NCI-H1092 treated with DMSO at 0.1 percent for 48 hours (cell line): ENCODE measurements at places on chromosomes 16 and 17.

- DNase-seq: no peak
Observed at GRCh38 chr17:48630925-48631692, 5.0 kb upstream of the HOXB9 start.

DNA sequence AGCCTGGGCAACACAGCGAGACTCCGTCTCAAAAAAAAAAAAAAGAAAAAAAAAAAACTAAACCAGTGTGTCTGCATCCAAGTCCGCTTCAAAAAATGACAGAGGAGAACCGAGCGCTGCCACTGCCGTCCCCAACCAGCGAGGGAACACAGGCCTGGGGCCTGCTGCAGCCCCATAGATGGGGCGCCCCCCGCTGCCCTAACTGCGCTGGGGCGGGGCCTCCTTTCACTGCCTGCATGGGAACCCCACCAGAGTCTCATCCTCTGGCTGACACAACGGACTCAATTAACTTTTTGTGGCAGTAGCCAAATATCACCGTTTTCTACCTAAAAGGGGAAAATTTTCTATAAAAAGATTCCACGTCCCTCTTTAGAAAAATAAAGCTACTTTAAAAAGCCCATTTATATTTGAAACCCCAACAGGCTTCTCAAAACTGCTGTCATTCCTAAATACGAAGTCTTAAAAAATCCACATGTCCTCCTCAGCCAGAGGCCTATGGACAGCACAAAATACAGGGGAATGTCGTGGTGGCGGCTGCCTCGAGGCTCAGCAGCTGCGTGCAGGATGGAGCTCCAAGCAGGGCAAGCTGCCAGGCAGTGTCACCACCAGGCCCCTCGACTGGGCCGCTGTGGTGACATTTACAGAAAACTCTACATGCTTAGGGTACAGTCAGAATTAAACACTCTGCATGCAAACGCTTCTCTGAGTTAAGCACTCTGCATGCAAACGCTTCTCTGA is 30.3 kb downstream of the KLHDC4 start:
- DNase-seq: no peak

DNA sequence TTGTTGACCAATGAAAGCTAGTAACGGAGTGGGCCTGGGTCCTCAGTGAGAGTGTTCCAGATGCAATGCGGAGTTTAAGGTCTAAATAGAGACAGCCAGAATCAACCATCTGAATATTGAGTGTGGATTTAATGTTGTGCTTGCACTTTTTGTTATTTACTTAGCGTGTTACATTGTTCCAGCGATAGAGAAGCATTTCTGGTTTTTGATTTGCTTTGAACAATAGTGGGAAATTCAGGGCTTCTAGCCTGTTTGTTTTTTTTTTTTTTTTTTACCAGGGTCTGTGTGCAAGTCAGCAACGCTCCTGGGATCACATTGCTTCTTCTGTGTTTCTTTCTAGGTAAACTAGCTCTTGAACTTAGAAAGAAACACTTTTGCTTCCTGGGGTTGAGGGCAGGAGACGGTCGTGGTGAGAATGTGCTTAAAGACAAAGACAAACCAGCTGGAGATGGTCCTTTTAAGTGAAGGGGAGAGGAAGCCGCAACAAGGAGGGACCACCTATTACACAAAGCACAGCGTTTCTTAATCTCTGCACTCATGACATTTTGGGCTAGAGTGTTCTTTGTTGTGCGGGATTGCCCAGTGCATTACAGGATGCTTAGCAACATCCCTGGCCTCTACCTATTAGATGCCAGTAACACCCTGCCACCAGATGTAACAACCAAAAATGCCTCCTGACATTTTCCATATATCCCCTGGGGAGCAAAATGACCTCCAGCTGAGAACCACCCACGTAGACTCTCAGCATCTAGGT is 119.2 kb downstream of the MAP2K6 start:
- no peak for DNase-seq

DNA sequence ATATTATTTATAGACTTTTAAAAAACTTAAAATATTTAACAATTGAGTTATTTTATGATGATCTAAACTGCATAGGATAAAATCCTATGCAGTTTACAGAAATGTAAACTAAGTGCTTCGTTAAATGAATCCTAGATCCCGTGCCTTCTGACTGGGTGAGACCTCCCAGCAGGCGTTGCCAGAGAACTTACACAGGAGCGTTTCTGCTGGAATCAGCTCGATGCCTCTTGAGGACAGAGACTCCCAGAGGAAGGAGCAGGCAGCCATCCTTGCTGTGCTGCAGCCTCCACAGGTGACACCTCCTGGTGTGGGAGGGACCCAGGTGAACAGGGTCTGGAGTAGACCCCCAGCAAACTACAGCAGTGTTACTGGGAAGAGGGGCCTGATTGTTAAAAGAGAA is 160.4 kb downstream of the WWOX start:
- DNase-seq: no peak

DNA sequence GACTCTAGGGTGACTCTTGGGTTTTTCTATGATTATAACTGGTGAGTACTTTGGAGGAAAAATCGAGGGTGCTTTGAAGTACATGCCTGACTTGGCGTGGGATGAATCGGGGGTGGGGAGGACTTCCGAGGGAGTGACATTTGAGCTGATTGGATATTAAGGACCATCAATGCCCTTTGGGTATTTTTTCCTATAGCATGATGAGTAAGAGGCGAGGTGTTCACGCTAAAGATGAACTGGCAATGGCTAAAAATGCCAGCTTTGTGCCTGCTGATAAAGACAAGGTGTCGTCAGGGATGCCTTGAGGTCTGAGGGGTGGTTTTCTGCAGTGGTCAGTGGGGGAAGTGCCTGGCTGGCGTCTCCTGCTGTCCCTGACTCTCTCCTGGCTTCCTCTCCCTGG is 25.3 kb downstream of the USP43 start:
- no peak for DNase-seq

- DNase-seq: no peak
Observed at GRCh38 chr16:68475071-68475470, 26.8 kb upstream of the SMPD3 start.

GRCh38 chr17:4362141-4362540 is 4.3 kb downstream of the UBE2G1 start:
- DNase-seq: peak; percentile 2

GRCh38 chr16:519425-519824 is 8.1 kb upstream of the CAPN15 start:
- no peak for DNase-seq

DNA sequence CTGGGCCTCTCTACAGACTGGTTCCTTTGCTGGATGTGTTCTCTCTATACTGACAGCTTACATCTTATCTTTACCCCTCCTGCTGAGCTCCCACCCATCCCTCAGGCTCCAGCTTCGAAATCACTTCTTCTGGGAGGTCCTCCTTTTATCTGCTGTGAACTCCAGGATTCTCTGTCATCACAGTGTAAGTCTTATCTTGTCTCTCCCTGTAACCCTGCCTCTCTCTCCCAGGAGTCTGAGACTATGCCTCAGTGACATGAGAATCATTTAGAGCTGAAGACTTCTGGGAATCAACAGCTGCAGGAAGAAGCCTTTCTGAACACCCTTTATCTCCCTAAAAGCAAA is 148.1 kb upstream of the HS3ST3A1 start:
- no peak for DNase-seq

DNA sequence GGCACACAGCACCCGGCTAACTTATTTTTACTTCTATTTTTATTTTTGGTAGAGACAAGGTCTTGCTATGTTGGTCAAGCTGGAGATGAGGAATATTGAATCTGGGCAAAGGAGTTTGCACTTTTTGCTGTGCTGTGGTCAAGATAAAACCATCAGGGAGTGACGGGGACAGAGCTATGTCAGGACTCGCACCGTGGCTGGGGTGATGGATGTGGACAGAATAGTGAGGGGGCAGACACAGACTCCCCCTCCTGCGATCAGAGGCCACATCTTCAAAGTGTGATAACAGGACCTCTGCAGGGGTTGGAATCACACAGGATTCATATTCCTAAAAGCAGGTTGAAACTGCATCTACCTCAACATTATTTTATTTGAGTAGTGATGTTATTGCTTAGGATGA is 25.6 kb downstream of the IL21R start:
- DNase-seq: no peak

- DNase-seq: no peak
Observed at GRCh38 chr16:2032285-2033056, 5.8 kb downstream of the NHERF2 start.

- DNase-seq: no peak
Observed at GRCh38 chr17:76000755-76001521, at the start of gene CDK3. Gene CDK3, plus strand, starts transcription at chr17:76000855. Its CDS starts 571 bp downstream, at chr17:76001426.

- DNase-seq: no peak
Observed at GRCh38 chr17:58376472-58377000, 24.5 kb upstream of the SUPT4H1 start.

DNA sequence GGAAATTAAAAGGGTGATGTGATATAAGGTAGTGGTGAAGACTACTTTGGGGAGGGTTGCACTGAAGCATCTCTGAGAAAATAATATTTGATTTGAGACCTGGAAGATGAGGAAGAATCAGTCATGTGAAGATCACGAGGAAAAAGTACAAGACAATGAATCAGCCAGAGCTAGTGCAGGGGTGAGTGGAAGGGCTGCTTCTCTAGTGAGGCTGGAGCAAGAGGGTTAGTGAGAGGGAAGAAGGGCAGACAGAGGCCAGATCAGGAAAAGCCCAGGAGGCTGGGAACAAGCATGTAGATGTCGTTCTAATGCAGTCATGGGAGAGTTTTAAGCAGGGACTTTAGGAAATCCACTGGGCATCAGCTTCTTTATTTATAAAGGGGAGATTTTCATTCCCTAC is 504.2 kb upstream of the SALL1 start:
- no peak for DNase-seq

DNA sequence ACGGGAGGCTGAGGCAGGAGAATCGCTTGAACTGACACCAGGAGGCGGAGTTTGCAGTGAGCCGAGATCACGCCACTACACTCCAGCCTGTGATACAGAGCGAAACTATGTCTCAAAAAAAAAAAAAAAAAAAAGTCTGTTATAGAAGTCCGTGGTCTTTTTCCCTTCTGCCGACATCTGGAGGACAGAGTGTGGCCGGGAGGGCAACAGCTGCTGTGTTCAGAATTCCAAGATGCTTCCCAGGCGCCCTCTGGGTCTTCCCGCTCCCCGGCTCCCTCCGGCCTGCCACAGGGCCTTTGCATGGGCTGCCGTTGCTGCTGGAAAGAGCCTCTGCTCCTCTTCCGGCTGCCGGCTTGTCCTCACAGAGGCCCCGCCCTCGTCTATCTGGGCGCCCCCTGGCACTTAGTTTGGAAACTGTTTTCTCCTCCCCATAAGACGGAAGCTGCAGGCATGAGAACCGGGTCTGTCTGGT is 2.4 kb upstream of the CACNA1H start:
- DNase-seq: no peak

DNA sequence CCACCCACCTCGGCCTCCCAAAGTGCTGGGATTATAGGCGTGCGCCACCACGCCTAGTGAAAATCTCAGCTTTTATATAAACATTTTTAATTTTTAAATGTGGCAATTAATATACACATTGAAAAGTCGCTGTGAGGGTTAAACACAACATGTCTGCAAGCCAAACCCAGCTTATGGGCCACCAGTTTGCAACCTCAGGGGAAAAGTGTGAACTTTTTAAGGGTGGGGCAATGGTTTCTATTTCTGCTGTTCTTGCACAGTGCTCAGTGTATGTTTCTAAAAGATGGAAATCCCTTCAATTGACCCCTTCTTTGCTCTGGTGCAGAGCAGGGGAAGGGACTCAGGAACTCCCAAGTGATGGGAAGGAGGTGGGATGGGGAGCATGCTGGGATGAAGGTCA is 18.3 kb upstream of the SUPT4H1 start:
- no peak for DNase-seq

GRCh38 chr17:69534235-69534621 is 119.7 kb downstream of the MAP2K6 start:
- no peak for DNase-seq

- DNase-seq: peak; percentile 77
Observed at GRCh38 chr17:81414756-81415516, 19.7 kb downstream of the BAHCC1 start.

DNA sequence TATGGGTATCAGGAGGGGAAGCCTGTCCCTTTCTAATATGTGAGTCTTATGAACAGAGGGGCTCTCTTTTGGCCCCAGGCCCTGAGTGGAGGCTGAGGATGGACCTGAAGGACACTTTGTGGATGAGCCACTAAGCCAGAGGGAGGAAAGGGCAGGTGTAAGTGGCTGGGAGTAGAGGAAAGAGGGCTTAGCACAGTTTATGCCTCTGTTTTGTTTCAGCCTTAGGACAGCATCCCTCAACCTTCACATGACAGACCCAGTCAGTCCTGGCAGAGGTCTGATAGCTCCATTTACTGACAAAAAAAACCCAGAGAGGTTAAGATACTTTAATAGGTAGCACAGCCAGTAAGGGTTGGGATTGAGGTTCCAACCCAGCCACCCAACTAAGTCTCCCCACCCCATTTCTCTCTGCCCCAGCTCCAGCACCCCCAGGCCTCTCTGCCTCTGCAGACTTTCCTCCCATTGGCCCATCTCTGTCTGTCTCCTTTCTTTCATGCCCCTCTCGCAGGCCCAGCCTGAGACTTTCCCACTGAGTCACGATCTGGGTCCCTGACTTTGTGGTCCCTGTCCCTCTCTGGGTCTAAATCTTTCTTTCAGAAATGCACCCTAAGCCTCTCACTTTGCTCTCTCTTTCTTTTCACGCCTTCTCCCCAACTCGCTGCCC is 4.7 kb upstream of the TBX21 start:
- DNase-seq: no peak

DNA sequence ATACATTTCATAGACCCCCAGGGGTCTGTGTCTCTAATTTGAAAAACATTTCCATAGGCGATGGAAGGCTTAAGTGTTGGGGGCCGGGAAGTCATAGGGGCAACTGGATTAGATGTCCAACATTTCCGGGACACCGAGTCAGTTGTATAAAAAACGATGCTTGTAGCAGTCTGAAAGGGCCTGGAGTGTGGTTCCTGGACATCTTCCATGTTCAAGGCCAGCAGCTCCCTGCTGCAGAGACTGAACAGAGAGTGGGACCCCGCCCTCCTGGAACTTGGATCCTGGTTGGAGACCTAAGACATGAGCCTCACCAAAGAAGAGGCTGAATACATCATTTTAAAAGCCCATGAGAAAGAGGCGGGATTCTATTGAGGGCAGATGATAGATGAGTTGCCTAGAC is 82.0 kb upstream of the ZNF423 start:
- DNase-seq: no peak
